Thoracic aorta (tissue), 2 donors: ENCODE measurements at places on chromosomes 12 and 14. TPM values are rescaled to one million over a fixed set of nuclear protein-coding genes. Genes with fewer than 3 reads are reported as not detected.
A peak's percentile ranks its signal among the peaks of the same experiment; 100 is the strongest.

PTPRR gene
- 0.35 TPM for total RNA-seq

RND1 gene
- 1.8 TPM for total RNA-seq

BCL2L14 gene
- not detected for total RNA-seq

CDKN3 gene
- 3.5 TPM for total RNA-seq

DNA sequence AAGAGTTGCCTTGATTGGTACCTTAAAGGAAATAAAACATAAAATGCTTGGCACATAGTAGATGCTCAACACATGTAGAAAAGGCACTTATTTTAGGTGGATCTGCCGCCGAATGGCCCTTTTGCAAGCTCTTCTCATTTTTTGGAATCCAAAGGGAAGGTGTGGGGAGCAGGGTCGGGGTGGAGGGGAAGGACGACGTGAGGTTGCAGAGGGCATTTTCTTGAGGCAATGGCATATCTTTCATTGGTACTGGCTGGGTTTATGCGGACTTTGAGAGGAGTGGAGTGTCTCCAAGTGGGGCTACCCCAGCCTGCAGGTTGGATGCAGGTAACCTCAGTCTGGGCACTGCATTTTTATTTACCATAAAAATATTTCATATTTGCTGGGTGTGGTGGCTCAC lies 8.1 kb downstream of the RTL1 start:
- H3K4me3 ChIP-seq: no peak overlapping the region
- H3K27ac ChIP-seq: no peak overlapping the region
- H3K27me3 ChIP-seq: no peaks in the 10 kb centered on the region
- no peaks in the 10 kb centered on the region for H3K4me1 ChIP-seq

- H3K4me1 ChIP-seq: no peaks in the 10 kb centered on the region
- H3K4me3 ChIP-seq: no peak overlapping the region
- DNase-seq: no peak
- H3K27me3 ChIP-seq: no peaks in the 10 kb centered on the region
- no peak overlapping the region for H3K27ac ChIP-seq
- H3K36me3 ChIP-seq: no peaks in the 10 kb centered on the region
Measured at GRCh38 chr12:44780221-44780790, 95.8 kb downstream of the NELL2 start.

GRCh38 chr14:35287431-35288013 lies 4.7 kb upstream of the PSMA6 start:
- H3K4me3 ChIP-seq: no peak overlapping the region
- H3K27ac ChIP-seq: no peak overlapping the region
- H3K27me3 ChIP-seq: no peaks in the 10 kb centered on the region
- H3K4me1 ChIP-seq: peaks cover 7% of the 10 kb centered on the region

- no peaks in the 10 kb centered on the region for H3K27me3 ChIP-seq
- no peaks in the 10 kb centered on the region for H3K36me3 ChIP-seq
- no peak for DNase-seq
- H3K4me3 ChIP-seq: no peak overlapping the region
- no peak overlapping the region for H3K27ac ChIP-seq
Measured at GRCh38 chr14:101719045-101719645, 42.4 kb upstream of the PPP2R5C start.

GRCh38 chr14:55477680-55478079 lies 37.3 kb upstream of the TBPL2 start:
- H3K27ac ChIP-seq: no peak overlapping the region
- H3K36me3 ChIP-seq: no peaks in the 10 kb centered on the region
- no peak for DNase-seq
- H3K4me1 ChIP-seq: no peaks in the 10 kb centered on the region
- H3K27me3 ChIP-seq: no peaks in the 10 kb centered on the region
- no peak overlapping the region for H3K4me3 ChIP-seq

DNA sequence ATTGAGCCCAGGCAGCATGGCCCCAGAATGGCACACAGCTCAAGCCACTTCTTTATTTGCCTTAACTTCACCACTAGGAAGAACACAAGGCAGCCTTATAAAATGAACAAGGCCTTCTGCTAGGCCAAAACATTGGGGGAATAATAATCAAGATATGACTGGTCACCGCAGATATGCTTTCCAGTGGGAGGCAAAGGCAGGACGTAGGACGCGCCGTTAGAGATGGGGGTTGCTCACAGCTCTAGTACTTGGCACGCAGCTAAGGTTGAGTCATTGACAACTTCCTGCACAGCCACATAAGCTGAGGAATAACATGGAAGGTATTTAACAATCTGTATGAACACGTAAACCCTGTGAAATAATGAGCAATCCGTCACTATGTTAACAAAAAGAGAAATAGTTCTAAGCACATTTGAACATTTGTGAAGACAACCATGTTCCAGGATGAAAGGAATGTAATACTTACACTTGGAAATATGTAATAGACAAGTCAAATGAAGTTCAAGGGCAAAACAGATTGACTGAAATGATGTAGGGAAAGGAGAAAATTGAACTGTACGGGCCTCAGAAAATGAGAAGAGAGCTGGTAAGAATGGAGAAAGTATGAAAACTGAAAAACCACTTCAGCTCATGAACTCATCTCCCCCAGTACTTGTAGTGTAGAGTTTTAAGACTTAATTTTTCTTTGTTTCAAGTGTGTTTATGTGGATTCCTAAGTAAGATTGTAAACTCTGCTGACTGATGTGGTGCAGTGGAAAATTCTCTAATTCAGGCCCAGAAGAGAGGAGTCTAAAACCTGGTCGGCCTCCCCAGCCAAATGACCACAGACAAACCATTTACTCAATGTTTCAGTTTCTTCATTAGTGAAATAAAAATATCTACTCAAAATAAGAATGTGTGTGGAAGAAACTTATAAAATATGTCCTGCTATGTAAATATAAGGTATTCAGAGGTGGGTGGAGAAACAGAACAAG lies 59.3 kb upstream of the CCDC91 start:
- no peaks in the 10 kb centered on the region for H3K36me3 ChIP-seq
- H3K4me1 ChIP-seq: peaks cover 12% of the 10 kb centered on the region
- DNase-seq: peak; percentile 53
- no peaks in the 10 kb centered on the region for H3K27me3 ChIP-seq
